CD4-positive, alpha-beta T cell treated with Interferon alpha-2 for 1 hour (primary cell): ENCODE measurements at places on chromosomes 2 and 18.

DNA sequence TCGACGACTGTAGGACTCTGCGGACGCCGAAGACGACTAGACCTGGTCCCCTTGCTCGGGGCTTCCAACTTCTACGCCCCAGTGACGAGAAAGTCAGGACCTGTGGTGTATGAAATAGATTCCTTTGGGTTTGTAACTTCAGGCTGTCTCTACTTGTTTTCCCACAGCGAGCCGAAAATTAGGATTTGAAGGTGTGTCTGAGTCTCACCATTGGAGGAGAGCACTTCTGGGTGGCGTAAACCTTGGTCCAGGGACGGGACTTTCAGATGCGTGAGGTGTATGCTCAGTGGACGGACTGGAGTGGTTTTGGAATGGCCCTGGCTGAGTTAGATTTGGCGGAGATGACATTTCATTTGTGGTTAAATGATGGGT lies 1.3 kb downstream of the BIRC6 start:
- DNase-seq, result peak; percentile 13

DNA sequence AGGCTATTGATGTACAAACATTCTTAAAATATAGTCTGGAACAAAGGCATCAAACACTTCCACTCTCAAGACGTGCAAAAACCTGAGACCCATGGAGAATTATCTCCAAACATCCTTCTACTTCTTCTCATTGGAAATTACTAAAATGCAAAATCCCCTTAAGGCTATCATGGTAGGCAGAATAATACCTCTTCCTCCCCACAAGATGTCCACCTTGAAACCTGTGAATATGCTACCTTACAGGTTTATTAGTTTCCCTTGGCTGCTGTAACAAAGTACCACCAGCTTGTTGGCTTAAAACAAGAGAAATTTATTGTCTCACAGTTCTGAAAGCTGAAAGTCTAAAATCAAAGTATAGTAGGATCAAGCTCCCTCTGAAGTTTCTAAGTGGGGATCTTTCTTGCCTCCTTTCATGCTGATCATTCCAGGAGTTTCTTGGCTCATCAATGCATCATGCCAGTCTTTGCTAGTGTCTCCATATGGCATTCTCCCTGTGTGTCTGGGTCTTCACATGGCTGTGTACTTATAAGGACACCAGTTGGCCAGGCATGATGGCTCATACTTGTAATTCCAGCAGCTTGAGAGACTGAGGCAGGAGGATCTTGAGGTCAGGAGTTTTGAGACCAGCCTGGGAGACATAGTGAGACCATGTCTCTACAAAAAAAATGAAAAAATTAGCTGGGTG lies 163.7 kb upstream of the NCK2 start:
- no peak for DNase-seq

DNA sequence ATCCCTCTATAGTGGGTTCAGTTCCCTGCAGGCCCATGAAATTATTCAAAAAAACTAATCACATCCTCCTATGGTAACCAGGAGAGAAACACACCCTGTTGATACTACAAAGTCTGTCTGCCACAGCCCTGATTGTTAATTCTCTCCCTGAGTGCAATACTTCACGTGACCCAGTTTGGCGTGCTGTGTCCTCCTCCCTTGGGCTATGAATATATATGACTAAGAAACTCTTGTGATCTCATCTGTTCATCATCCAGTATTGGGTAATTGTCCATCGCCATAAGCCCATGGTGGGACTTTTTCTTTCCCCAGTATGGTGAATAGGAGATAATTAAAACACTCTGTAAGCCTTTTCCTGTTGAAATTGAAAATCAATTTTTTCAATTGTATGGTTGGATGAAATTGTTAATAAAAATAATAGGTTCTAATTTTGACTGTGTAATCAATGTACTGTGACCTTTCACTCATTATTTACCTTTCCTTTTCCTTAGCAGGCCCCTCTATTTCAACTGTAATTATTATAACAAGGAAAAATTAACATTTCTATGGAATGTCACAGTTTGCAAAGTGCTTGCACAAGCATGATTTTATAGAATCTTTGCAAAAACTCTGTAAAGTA lies 1822.6 kb downstream of the SUCLG1 start:
- no peak for DNase-seq

DNA sequence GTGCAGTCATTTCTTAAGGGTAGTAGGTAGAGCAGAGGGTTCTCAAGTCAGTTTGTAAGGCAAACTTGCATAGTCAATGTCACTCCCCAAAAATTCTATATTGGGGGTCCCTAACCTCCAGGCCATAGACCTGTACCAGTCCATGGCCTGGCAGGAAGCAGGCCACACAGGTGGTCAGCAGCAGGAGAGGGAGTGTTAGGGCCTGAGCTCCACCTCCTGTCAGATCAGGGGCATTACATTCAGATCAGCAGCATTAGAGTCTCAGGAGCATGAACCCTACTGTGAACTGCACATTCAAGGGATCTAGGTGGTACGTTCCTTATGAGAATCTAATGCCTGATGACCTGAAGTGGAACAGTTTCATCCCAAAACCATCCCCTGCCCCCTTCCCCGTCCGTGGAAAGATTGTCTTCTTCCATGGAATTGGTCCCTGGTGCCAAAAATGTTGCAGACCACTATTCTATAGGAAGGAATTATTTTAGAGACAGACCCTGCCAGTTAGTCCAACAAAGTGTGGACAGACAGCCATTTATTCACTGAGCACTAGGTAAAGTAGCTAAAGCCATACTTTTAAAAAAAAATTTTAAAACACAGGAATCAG lies 6.7 kb downstream of the COA5 start:
- DNase-seq, result peak; percentile 16

DNA sequence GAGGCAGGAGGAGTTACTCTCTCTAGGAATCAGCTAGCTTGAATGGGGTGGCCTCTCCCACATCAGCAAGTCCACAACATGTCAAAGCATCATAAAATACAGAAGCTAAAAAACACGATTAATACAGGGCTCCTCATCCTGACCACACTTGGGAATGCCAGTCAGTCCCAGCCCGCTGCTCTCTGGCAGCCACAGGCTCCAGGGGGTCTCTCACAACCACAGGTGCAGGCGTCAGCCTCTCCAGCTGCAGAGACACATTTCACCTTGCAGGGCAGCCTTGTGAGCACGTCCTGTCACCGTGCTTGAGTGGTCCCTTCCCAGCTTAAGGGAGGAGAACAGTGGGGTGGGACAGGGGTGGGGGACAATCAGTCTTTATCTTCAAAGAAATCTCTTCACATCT lies 137.4 kb upstream of the SH3BP4 start:
- no peak for DNase-seq

GRCh38 chr18:57427429-57428201 lies 7.6 kb upstream of the ONECUT2 start:
- no peak for DNase-seq

DNA sequence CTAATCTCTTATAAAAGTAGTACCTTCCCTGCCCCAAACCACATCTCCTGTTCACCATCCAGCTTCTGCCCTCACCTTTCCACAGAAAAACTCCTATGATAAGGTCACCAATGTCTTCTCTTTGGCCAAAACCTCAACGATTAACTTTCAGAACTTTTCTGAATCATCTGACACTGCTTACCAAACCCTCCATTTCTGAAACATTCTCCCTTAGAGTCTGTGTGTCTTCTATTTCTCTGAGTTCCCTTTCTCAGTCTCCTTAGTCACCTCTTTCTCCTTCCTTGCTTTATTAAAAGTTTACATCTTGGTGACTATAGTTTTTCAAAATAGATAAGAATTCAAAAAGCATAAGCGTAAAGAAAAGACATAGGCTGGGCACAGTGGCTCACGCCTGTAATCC lies 51.3 kb upstream of the SP3 start:
- DNase-seq, result no peak

GRCh38 chr2:114219456-114219855 lies 223.0 kb upstream of the DPP10 start:
- DNase-seq, result no peak

- no peak for DNase-seq
Measured at GRCh38 chr2:11004199-11004598, 92.5 kb downstream of the KCNF1 start.

DNA sequence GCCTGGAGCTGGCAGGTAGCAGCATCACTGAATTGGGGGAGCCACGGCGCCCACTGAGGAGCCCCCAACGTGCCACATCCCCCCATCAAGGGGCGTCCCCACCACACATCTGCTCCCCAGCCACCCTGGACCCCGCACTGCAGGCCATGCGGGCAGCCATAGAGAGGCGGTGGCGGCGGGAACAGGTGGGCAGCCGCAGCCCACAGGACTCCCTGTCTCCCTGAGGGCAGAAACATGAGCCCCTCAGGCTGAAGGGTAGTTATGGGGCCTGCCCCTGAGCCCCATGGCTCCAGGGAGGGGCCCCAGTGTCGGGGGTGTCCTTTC lies 26.6 kb downstream of the CROCC2 start:
- no peak for DNase-seq

DNA sequence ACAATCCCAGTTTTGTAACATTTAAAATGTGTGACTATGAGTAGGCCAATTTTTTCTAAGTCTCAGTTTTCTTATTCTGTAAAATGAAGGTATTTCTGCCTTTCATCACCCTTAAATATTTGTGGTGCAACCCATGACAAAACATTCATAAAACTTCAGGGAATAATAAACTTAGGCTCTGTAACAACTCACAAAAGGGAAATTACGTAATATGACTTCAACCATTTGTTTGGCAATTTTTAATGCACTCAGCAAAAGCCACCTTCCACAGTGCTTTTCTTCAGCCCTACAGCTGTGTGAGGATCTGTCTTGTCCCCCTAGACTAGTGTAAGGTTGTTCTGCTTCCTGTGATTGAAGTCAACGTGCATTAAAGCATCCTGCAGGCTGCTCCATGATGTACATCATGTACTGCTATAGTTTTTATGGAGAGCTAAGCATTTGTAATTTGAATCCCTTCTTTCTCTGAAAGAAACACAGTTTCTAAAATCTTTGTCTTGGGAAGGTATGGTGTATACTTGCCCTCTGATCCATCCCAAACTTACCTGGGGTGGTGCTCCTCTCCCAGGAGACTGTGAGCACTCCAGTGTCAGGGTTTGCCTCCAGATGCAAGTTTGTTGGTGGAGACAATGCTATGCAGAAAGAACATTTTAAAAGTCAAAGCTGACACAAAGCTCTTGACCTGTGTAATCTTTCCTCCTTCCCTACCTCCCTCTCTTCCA lies 39.1 kb downstream of the FN1 start:
- no peak for DNase-seq

DNA sequence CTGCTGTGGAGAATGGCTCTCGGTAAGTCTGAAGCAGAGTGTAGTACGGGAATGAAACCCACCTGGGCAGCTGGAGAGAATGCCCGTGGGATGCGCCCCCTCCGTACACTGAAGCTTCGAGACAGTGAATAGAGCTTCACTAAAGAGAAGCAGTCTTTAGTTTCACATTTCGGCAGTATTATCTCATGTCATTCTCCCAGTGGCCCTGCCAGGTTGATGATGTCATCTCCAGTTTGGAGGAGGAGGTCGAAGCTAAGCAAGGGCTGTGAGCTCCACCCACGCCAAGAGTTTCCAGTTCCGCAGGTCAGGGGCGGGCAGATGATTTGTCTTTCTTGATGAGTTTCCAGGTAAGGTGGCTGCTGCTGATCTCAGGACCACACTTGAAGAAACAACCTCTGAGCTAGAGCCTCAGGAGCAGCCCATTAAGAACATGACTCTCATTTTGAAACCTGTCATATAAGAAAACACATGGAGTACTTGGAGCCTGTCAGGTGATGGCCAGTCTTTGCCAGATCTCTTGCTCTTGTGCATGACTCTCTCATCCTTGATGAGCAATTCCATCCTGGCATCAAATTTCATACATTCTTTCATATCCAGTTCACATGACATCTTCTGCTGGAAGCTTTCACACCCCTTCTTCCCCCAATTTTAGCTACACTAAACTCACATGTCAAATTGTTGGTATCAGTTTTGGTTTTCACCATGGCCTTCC lies 475.0 kb downstream of the RNF144A start:
- no peak for DNase-seq

DNA sequence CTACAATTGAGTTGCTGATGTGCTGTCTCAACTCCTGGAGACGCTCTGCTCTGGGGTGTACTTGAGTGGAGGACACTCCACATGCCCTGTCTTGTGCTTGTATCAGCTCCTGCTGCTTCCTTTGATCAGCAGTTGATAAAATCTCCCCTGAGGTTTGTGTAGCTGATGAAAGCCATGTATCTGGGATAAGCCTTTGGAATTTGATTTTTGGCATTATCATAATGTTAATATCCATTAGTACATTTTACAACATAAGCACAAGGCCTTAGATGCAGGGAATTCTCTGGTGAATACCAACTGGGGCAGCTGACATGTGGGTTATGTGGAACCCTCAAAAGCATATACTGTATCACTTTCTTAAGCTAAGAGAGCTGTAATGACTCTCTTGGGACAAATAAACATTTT lies 222.7 kb upstream of the ITGA4 start:
- DNase-seq, result no peak

GRCh38 chr2:112749755-112750559 lies 14.5 kb downstream of the CKAP2L start:
- DNase-seq, result peak; percentile 86

DNA sequence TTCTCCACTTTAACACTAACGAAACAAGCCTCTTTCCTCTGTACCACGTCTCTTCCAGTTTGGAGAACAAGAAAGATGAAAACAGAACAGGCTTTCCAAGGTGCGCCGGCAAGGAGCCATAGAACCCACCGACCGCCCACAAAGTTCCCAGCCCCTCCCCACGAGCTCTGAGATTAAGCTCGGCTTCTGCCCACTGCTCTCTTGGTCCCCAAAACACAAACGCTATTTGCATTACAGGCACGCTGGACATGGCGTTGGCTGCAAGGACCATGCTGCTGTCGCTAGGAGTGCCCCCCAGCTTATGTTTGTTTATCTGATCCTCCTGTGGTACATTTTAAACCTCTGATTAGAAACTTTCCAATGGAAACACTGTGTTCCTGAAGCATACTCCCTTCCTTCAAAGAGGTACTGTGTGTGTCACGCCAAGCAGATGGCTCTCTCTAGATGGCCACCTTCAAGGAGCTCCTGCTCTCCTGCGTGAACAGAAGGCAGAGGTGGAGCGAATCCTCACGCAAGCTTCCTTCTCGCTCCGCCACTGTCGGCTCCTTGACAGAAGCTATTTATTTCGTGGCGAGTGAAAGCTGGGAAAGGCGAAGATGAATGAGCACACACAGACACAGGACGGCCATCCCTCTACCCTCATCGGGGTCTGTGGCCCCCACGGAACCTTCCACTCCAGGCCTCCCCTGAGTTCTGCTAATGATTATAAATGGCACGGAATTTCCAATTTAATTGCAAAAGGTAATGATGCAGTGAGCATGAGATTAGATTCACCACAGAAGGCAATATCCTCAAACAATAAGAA lies 166.2 kb downstream of the EIPR1 start:
- no peak for DNase-seq

GRCh38 chr2:158922601-158923000 lies 45.8 kb upstream of the TANC1 start:
- DNase-seq, result no peak

- DNase-seq, result no peak
Measured at GRCh38 chr2:141301551-141301950, 829.3 kb downstream of the LRP1B start.

DNA sequence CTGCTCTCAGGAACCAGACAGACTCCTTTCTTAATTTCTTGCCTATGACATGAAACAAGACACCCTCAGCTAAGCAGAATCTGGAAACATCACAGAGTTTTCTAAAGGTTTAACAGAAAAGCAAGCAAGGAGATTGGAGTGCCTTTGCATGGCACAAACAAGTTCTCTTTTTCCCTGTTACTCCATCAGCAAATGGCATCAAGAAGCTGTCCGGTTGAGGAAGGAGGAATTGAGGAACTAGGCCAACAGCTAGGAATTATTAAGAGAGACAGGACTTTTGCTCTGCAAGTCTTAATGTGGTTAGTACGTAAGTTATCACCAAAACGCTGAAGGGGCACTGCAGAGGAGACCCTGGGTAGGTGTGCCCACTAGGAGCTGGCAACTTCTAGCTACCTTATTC lies 53.2 kb downstream of the NEB start:
- no peak for DNase-seq

GRCh38 chr2:237864940-237865622 lies 5.7 kb downstream of the RAMP1 start:
- DNase-seq, result no peak
